ENCODE measurements at places on chromosomes 5 and 9. TPM values are rescaled to one million over a fixed set of nuclear protein-coding genes. Genes with fewer than 3 reads are reported as not detected.

DNA sequence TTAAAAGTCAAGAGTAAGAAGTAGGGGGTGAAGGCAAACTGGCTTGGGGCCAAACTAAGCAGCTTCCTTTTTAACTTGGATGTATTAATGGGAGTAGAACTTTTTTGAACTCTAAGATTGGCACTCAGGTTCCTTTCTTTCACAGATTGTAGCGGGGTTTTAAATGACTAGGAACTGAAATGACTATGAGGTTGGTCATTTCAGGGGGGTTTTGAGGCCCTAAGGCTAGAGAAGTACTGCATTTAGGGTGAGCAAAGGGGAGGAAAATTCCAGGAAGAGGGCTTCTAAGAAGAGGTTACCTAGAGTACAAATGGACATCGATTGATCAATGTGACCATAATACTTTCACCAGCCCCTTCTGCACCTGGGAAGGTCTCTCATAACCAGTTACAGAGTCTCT, 381.8 kb downstream of the MLLT3 start:
- DNase-seq: no peak

DNA sequence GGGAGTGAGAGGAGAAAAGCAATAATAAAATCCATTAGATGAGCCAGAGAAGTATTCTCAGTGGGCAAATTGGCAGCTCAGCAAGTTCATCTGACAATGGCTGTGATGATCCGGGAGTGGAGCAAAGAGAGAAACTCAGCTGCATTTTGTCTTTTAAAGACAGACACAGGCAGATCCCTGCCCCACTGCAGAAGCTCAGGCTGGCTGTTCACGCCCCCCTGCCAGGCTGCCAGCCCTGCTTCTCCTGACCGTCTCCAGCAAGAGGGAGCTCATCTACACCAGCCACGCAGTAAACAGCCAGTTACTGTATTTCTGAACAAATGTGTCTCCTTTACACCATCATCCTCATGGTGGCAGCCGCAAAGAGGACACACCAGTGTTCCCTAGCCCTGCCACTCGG, 114.3 kb upstream of the SARDH start:
- no peak for DNase-seq

DNA sequence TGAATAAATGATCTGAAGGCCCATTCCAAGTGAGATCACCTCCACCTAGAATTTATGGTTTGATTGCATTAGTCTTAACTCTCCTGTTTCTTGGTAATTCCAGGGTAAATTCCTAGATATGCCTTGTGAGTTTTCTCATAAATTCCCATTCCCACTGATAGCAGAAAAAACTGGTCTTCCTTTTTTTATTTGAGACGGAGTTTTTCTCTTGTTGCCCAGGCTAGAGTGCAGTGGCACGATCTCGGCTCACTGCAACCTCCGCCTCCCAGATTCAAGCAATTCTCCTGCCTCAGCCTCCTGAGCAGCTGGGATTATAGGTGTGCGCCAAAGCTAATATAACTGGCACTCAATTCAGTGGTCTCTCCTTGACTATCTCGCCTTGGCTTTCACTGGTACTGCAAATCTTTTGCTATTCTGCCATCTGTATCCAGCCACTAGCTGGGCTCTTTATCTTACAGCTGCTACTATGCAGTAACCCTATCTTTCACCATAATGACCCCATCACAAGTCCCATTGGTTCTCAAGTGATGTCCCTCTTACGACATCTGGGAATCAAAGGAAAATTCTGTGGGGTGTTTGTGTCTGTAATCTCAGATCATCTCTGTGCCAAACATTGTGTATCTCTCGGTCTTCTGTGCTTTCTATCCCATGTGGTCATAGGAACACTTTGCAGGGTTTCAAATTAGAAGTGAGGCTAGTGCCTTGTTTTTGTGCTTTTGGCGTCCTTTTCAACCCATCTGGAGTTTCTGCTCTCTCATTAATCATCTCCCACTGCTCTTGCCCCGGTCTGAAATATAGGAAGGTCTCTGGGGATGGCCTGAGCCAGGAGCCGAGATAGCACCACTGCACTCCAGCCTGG, 14.4 kb downstream of the HNRNPK start:
- DNase-seq: no peak

GRCh38 chr5:32360906-32361305, 48.2 kb upstream of the MTMR12 start:
- no peak for DNase-seq

The FGFR4 gene
- total RNA-seq: 2.4 TPM

GRCh38 chr5:17448877-17449276, 49.2 kb upstream of the TAF11L2 start:
- no peak for DNase-seq

GRCh38 chr5:3843706-3844105, 248.1 kb downstream of the IRX1 start:
- DNase-seq: no peak

GRCh38 chr9:131218370-131218769, 57.9 kb downstream of the FAM78A start:
- DNase-seq: no peak

The SAXO1 gene
- not detected for total RNA-seq

DNA sequence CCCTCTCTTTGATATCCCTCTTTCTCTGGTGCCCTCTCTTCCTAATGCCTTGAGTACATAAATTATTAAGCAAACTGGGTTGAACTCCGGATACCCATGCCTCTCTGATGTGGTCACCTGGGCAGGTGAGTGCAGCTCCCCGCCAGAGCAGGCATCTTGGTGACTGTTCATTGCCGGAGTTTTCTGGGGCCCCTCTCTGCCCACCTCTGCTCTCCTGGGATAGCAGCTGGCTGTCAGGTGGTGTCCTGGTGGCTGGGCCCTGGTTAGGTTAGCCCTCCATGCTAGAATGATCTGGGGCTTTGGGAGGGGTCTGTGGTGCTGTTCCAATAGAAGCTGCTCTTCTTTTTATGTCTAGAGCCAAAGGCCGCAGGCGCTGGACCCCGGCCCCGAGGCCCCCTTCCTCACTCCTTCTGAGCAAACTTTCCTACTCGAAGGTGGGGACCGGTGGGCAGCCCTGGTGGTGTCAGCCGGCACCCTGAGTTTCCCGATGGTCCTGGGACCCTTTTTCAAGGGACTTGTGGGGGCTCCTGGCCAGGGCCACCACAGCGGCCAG, 4.9 kb upstream of the SCGB3A1 start:
- no peak for DNase-seq

The TIFAB gene
- not detected for total RNA-seq
